GF-D8 (cell line): ENCODE measurements at places on chromosomes 5 and 9.

DNA sequence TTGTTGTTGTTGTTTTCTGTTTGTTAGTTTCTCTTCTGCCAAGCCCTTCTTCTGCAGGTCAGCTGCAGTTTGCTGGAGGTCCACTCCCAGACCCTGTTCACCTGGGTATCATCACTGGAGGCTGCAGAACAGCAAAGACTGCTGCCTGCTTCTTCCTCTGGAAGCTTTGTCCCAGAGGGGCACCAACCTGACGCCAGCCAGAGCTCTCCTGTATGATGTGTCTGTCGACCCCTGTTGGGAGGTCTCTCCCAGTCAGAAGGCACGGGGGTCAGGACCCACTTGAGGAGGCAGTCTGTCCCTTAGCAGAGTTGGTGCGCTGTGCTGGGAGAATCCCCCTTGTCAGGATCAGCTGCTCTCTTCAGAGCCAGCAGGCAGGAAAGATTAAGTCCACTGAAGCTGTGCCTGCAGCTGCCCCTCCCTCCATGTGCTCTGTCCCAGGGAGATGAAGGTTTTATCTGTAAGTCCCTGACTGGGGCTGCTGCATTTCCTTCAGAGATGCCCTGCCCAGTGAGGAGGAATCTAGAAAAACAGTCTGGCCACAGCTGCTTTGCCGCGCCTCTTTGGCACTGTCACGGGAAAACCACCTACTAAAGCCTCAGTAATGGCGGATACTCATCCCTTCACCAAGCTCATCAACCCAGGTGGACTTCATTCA is 299.2 kb downstream of the EDIL3 start:
- no peak for DNase-seq

- DNase-seq: no peak
These were observed 171.2 kb downstream of the DOCK8 start for GRCh38 chr9:385818-386398.

DNA sequence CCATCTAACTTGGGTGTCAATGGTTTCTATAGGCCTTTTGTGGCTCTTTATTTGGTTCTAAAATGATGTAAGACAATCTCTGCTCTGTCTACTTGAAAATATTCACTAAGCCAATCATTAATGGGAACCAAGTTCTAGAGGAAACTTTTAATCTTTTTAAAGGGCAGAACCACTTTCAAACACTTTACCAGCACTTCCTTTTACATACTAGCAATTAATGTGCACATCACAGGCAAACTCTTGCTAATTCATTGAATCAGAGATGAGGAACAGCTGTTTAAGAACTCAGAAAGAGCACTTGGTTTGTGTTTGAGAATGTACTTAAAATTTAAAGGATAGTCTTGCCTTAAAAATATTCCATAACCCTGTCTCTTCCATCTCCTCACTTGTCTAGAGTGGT is 83.4 kb downstream of the PAPPA start:
- no peak for DNase-seq

DNA sequence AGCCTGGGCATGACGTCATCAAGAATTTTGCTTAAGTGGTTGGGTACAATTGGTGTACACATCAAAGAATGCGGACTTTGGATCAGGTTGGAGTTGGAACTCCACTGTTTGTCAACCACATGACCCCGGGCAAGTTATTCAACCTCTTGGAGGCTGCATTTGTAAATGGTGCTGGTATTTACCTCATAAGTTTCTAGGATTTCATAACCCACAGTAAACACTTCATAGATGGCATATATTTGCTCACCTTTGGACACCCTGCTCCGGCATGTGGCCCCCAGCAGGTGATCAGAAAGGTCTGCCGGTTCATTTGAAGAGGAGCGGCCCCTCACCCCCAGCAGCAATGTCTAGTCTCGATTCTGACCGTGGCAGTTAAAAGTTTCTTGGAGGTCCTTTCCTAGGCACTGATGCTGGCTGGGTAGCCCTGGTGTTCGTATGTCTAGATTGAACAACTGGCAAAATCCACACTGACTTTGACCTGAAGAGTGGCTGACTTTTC is 60.6 kb downstream of the IL6ST start:
- no peak for DNase-seq

GRCh38 chr5:168104811-168105481 is 186.5 kb upstream of the WWC1 start:
- no peak for DNase-seq

- no peak for DNase-seq
These were observed 95.4 kb upstream of the MINAR2 start for GRCh38 chr5:129652349-129653056.

DNA sequence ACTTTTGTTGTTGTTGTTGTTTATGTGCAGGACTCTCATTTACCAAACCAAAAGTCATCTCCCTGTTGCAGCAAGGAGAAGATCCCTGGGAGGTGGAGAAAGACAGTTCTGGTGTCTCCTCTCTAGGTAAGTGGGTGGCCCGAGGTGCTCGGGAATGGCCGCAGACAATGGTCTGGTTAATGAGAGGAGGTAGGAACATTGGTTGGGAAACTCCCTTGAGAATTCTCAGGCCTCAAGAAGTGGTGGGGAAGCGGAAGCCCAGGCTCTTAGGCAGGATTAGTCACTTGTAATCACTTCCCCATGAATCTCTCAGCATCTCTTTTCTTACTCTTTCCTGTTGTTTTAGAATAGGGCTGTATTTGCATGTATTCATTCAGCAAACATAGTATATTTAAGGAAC is 7.2 kb downstream of the ZNF354B start:
- DNase-seq: no peak

DNA sequence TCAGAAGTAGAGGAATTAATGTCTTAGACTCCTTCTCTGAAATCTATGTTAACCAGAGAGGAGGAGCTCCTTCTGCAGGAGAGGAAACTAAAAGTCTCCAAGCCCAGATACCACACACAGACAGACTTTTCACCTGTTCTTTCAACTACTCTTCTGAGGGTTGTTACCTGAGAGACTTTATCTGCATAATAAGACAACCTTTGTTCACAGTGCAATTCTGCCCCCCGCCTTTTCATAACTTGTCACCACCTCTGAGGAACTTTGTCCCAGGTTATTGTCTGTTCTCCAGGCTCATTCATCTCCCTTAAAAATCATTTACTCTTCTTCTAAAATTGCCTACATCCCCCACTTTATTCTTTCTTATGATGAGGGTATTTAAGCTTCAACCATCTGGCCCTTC is 9.4 kb upstream of the GALNT10 start:
- DNase-seq: no peak

DNA sequence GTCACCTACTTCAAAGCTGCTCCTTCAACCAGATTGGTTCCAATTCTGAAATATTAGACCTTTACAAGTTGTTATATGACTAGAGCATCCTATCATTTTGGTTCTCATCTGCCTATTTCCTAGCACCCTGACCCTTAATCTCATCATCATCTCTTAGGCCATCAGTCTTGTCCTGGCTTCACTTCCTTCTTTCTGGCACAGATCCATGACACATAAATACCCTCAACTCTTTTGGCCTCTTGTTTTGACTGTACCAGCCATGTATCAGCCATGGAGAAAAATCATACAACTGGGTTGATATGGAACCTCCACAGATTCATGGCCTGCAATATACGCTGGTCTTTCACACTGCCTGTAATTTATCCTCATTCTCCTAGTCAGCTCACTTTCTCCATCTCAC is 123.1 kb upstream of the FBXL17 start:
- DNase-seq: no peak

GRCh38 chr9:132744881-132745755 is 74.9 kb downstream of the GTF3C4 start:
- DNase-seq: no peak

DNA sequence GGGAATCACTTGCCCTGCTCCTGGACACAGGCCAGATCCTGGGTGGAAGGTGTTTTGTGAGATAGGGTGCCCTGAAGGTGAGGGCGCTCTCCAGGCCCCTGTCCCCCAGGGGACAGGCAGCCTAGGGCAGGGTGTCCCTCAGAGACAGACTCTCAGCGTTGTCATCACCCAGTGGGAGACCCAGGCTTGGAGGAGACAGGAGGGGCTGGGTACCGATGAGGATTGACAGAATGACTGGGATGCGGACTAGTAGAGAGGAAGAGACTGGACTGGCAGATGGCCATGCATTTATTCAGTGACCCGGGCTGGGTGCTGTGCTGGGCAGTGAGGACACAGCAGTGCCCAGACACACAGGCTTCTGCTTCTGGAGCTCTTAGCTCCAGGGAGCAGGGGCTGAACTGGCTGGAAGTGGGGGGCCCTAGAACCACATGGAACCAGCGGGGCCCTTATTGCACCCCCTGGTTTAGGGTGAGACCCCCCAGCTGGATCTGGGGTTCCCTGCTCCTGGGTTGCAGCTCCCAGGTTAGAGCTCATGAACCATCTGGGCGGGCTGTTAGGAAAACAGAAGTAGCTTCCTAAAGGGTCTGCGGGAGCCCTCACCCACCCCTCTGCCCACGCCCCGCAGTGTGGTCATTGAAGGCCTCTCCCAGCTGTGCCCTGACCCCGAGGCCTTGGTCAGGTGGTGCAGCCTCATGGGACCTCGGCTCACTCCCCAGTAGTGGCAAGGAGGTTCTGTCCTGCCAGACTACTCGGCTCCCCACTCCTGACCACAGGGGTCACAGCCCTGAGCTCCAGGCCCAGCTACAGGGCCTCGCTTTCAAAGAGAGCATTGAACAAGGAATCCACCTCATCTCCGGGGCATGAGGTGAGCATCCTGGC is 116.7 kb upstream of the LMX1B start:
- DNase-seq: no peak

DNA sequence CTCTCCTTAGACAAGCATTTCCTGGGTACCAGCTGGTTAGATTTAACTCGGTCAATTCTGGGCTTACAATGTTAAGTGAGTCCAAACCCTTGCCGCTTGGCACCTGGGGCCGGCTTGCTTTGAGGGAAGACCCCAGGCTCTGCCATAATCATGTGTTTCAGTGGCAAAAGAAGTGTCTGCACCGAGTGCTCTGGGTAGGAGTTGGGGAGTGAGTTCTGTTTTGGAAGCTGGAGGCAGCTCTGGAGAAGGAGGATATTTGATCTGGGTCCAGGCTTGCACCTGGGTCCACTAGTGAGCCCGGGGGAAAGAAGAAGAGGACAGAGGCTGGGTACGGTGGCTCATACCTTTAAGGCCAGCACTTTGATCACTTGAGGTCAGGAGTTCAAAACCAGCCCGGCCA is 8.4 kb upstream of the OLFM1 start:
- no peak for DNase-seq

DNA sequence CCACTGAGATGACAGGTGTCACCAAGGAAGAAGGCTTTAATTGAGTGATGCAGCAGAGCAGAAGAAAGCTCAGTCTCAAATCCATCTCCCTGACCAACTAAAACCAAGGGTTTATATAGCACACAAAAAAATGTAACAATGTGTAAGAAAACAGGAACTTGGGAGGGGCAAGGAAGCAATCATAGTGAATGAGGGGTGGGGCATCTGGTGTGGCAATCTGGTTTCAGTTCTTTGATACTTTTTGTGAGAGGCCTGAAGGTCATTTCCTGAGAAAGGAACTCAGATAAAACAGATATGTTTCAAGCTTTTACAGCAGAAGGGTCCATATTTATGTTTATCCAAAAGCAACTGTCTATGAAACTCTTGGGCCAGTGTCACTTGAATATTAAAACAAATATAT is 19.7 kb downstream of the CD180 start:
- DNase-seq: no peak

- no peak for DNase-seq
These were observed 680 bp downstream of the GPX8 start for GRCh38 chr5:55160493-55161209.

GRCh38 chr5:84487963-84488362 is 103.3 kb upstream of the EDIL3 start:
- no peak for DNase-seq

- no peak for DNase-seq
These were observed 442 bp downstream of the NEURL1B start for GRCh38 chr5:172641359-172642050.

- no peak for DNase-seq
These were observed 3.3 kb downstream of the EXOC3 start for GRCh38 chr5:446066-446882.

GRCh38 chr5:153623751-153624450 is 133.4 kb downstream of the GRIA1 start:
- DNase-seq: no peak

- no peak for DNase-seq
These were observed 344 bp downstream of the NEUROG1 start for GRCh38 chr5:135535420-135535819.

DNA sequence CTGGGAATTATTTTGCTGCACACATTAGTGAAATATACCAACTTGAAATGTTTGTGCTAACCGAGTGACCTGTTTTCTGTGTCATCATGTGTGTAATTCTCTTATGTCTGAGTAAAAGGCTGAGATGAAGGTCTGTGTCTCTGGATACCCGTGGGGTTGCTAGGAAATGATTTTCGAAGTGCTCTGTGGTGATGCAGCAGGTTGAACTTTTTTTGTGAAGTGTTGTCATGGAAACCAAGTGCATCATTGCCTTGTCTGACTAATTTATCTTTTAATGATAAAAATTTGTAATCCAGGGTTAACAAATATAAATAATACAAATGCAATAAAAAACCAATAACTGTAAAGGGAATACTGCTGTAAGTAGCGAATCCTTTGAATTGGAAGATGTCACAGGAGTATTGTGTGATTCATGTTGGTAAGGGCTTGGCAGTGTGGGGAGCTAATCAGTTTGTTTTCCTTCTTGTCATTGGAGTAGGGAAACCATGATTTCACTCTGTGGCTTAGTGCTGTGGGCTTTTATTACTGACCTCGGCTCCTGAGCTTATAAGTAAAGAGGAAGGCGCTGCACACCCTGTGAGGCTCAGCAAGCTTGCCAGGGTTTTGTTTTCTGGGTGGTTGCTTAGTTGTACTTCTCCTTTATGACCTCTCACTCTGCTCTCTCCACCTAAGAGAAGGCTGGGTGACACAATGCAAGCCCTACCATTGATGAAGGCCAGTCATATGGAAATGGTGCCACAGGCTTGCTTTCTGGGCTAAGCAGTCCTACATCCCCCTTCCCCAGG is 22.3 kb downstream of the PDE8B start:
- peak; percentile 0 for DNase-seq

GRCh38 chr9:136318111-136318775 is 9.1 kb upstream of the GPSM1 start:
- DNase-seq: no peak

GRCh38 chr5:627840-628239 is 15.7 kb downstream of the CEP72 start:
- no peak for DNase-seq

- no peak for DNase-seq
These were observed 82.4 kb downstream of the FOXD1 start for GRCh38 chr5:73365990-73366667.

- no peak for DNase-seq
These were observed 122.4 kb upstream of the FGF10 start for GRCh38 chr5:44511596-44511995.

GRCh38 chr5:145360936-145361335 is 474.2 kb downstream of the PRELID2 start:
- DNase-seq: no peak
